ENCODE measurements at places on chromosomes 7 and 10. TPM values are rescaled to one million over a fixed set of nuclear protein-coding genes. Genes with fewer than 3 reads are reported as not detected.

CALD1 gene
- 352 TPM for total RNA-seq

NCF1 gene
- 4.0 TPM for total RNA-seq

DNA sequence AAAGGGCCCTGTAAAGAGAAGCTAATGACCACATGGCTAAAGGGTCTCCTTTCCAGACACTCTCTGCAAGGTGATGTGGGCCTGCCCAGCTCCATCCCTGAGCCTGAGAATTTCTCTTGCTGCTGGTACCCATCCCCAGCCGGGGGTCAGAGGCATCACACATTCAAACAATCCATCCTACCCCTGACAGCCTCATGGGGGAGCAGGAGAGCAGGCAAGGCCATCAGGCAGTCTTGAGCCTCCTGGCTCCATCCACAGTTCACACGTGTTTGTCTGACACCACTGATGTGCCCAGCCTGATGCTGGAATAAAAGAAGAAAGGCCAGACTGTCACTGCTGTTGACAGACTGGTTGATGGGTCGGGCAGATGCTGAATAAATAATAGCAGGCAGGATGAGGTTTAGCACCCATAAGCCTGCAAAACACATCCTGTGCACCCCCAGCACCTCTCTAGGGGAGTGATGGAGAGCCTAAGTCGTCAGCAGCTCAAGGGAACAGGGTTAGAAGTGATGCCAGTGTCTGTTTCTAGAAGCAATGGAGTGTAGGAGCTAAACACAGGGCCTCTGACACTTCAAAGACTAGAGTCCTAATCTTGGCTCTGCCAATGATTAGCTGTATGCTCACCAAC lies 43.5 kb downstream of the TLL2 start:
- peak; percentile 38 for DNase-seq

GRCh38 chr7:116771640-116772039 lies 90.7 kb upstream of the CAPZA2 start:
- DNase-seq: no peak

- DNase-seq: no peak
Observed at GRCh38 chr7:74586258-74587175, 71.0 kb upstream of the GTF2I start.

DNA sequence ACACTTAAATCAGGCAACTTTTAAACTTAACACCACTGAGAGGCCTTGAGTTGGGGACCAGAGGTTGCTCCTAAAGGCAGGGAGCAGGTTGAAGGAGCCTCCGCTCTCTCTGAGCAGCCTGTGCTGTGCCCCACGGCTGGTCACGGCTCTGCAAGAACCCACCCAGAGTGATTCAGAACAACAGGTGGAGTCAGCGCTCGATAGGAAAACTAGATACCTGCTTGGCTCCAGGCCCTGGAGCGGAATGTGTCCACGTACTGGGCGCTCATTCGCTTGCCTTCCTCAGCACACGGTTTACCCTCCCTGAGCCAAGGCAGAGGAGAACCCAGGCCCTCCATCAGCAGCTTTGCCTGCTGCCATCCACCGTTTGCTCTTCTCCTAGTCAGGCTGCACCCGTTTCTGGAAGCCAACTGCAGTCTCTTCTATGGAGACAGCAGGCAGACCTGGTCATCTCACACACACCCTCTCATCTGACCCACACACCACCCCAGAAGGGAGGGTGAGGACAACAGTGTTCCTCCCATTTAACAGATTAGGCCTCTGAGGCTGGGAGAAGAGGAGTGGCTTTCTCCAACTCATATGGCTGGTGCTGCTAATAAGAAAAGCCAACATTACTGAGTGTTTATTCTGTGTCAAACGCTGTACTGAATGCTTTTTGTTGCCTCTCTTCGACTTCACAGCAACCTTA lies 37.6 kb upstream of the PDCD4 start:
- peak; percentile 61 for DNase-seq

- DNase-seq: no peak
Observed at GRCh38 chr7:100681491-100682227, 8.1 kb downstream of the GNB2 start.

GRCh38 chr10:48784031-48784430 lies 99.4 kb downstream of the WDFY4 start:
- DNase-seq: no peak

DNA sequence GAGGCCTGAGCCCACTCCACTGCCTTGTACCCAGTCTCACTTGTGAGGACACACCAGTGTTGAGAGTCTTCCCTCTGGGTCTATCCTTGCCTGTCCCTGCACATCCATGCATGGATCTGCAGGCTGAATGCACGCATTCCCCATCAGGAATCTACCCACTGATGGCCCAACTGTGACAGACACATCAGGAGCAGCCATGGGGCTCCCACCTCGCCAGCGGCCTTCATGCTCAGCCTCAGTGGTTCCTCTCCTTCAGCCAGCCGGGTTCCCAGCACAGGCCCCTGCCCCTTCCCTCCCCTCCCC lies 21.3 kb downstream of the ANTXRL start:
- DNase-seq: no peak

DNA sequence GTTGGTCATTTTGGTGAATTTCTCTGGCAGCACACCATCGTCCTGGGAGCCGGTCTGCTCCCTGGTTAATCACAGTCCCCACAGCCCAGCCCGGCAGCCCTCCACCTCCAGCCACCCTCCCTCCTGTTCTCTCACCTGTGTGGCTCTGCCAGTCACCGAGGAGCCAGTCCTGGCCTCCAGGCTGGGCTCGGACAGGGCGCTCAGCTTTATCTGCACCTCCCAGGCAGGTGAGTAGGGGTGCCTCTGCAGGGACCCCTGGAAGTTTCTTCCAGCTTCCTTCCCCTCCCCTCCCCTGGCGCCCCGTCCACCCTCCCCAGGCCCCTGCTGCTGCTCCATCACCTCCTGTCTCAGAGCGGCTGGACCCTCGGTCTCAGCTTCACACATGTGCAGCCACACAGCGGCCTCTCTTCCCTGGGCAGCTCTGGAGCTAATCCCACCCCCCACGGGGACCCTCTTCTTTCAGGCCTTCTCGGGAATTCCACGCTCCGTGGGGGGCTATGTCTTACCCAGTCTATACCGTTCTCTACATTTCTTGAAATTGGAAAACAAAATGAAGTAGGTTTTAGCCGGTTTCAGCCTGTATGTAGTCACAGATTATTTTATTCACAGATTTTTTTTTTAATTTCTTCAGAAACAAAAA lies 213.9 kb upstream of the PPP2R2D start:
- no peak for DNase-seq

All from ascending aorta (tissue), 2 donors.